ENCODE measurements at places on chromosomes 11 and 22.

GRCh38 chr22:39466228-39467006 is 9.6 kb downstream of the MGAT3 start:
- no peak overlapping the region for H3K4me3 ChIP-seq
- H3K27me3 ChIP-seq, result no peaks in the 10 kb centered on the region
- H3K27ac ChIP-seq, result no peak overlapping the region
- no peak for DNase-seq
- H3K4me1 ChIP-seq, result no peaks in the 10 kb centered on the region

GRCh38 chr11:102510439-102511135 is 20.0 kb downstream of the MMP7 start:
- no peaks in the 10 kb centered on the region for H3K36me3 ChIP-seq
- no peak overlapping the region for H3K27ac ChIP-seq
- no peaks in the 10 kb centered on the region for H3K4me1 ChIP-seq
- DNase-seq, result no peak
- no peak overlapping the region for H3K4me3 ChIP-seq

GRCh38 chr11:22161489-22161888 is 31.4 kb upstream of the ANO5 start:
- no peaks in the 10 kb centered on the region for H3K27me3 ChIP-seq
- no peaks in the 10 kb centered on the region for H3K4me1 ChIP-seq
- no peak overlapping the region for H3K27ac ChIP-seq

- no peak overlapping the region for H3K27ac ChIP-seq
- H3K4me3 ChIP-seq, result no peak overlapping the region
- no peak for DNase-seq
- H3K27me3 ChIP-seq, result no peaks in the 10 kb centered on the region
- H3K4me1 ChIP-seq, result no peaks in the 10 kb centered on the region
Measured at GRCh38 chr11:48107188-48107704, 109.4 kb upstream of the OR4B1 start.

DNA sequence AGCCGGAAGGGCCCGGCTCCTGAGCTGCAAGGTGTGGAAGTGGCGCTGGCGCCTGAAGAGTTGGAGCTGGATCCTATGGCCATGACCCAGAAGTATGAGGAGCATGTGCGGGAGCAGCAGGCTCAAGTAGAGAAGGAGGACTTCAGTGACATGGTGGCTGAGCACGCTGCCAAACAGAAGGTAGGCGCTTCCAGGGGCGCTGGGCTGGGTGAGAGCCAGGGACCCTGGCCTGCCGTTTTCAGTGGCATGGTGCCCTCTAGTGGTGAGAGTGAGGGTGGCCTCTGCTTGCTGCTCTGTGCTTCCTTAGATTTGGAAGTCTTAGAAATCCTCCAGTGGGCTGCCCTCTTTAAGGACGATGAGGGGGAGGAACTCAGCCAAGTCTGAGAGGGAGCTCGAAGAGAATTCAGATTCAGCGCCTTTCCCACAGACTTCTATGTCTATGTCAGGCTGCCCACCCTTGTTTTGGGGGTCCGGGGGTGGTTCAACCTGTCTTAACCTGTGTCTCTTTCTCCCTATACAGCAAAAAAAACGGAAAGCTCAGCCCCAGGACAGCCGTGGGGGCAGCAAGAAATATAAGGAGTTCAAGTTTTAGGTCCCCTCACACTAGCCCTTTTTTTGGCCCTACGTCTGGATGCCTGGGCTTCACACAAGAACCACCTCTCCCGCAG is 1.8 kb upstream of the PACS1 start:
- H3K36me3 ChIP-seq, result no peaks in the 10 kb centered on the region
- peak overlapping the region; percentile 89 for H3K27ac ChIP-seq
- peak; percentile 61 for DNase-seq
- H3K4me1 ChIP-seq, result no peaks in the 10 kb centered on the region

DNA sequence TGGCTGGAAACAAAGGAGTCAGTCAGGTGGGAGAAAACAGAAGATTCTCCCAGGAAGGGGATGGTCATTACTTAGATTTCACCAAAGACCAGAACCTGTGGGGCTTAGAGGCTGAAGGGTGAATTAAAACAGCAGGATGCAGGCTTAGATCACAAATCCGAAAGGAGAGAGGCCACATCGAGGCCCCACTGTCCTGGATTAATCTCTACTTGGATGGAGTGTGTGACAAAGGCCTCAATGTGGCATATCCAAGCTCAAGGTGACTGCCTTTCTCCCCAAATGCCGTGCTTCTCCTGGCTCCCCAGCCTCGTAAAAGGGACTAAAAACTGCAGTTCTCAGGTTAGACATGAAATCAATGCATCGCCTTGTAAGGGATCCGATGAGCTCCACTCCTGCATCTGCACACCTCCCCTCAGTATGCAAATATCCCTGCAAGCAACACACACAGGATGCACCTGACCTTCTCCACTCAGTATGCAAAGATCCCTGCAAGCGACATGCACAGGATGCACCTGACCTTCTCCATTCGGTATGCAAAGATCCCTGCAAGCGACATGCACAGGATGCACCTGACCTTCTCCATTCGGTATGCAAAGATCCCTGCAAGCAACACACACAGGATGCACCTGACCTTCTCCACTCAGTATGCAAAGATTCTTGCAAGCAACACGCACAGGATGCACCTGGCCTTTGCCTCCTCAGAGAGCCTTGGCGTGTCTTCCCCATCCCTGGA is 447.4 kb downstream of the BRD1 start:
- H3K36me3 ChIP-seq, result no peaks in the 10 kb centered on the region
- DNase-seq, result no peak
- no peak overlapping the region for H3K27ac ChIP-seq
- H3K27me3 ChIP-seq, result no peaks in the 10 kb centered on the region
- H3K4me3 ChIP-seq, result no peak overlapping the region

DNA sequence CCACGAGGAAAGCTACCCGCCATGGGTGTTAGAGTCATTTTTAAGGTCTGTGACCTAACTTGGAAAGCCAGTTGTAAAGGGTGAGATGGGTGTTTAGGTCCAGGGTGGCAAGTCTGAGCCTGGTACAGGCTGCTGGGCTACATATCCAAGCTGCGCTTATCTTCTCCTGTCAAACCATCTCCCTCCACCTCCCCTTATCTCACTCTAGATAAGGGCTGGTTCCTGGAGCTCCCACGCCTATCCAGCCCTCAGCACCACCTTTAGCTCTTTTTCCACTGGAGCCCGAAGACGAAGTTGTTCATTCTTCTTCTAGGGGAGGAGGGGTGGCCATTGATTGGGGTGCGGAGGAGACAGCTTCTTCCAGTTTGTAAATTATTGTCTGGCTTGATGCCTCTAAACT is 48.5 kb downstream of the MICAL2 start:
- peaks cover 21% of the 10 kb centered on the region for H3K4me1 ChIP-seq
- H3K36me3 ChIP-seq, result no peaks in the 10 kb centered on the region
- H3K27me3 ChIP-seq, result no peaks in the 10 kb centered on the region
- H3K4me3 ChIP-seq, result no peak overlapping the region
- DNase-seq, result peak; percentile 19
- H3K27ac ChIP-seq, result peak overlapping the region; percentile 88

DNA sequence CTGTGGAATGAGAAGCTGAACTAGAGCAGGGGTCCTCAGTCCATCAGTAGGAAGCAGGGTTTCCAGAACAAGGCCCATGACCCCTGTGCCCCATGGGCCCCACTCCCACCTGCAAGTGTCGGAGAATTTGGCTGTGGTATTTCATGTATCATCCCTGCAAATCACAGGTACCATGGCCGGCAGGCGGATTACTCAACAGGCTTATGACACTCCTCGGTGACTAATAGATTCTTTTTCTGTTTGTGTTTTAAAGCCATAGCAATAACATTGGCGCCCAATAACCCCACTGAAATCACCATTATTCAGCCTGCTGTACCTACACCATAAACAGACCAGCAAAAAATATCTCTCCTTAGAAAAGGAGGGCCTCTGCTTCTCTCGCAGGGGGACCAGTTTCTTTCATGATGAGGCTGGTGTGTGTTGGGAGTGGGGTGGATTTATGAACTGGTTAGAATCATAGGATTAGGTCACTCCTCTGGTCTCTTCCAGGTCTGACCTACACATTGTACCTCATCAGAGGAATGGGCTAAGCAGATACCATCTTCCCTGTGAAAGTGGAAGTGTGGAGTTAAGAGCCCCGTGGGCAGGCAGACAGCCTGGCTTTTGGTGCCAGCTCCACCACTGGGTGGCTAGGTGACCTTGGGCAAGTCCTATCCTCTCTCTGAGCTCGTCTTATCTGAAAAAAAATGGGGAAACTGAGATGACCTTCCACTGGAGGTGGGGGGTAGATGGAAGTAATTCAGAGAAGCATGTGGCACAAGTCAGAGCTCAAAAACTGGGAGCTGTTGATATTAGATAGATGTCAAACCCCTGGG is 60.2 kb upstream of the WNT11 start:
- no peaks in the 10 kb centered on the region for H3K27me3 ChIP-seq
- H3K4me1 ChIP-seq, result peaks cover 9% of the 10 kb centered on the region
- peak overlapping the region; percentile 66 for H3K27ac ChIP-seq
- H3K36me3 ChIP-seq, result no peaks in the 10 kb centered on the region

GRCh38 chr11:109121173-109121932 is 300.6 kb upstream of the C11orf87 start:
- H3K4me3 ChIP-seq, result no peak overlapping the region
- H3K4me1 ChIP-seq, result no peaks in the 10 kb centered on the region
- no peak for DNase-seq
- H3K36me3 ChIP-seq, result no peaks in the 10 kb centered on the region
- H3K27me3 ChIP-seq, result no peaks in the 10 kb centered on the region

DNA sequence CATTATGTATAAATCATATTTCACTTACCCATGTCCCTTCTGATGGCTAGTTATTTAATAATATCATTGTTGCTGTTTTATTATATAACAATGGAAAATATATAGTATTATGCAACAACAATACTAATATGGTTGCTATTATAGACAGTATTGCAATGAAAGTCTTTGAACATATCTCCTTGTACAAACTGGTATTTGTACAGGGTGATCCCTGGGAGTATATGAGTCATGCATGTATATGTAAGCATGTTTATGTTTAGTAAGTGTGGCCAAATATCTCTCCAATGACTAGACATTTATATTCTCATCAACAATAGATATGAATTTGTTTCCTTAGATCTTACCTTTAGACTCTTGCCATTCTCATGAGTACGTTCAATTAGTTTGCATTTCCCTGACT is 55.9 kb downstream of the KCNC1 start:
- no peaks in the 10 kb centered on the region for H3K27me3 ChIP-seq
- H3K27ac ChIP-seq, result no peak overlapping the region
- H3K4me3 ChIP-seq, result no peak overlapping the region
- no peaks in the 10 kb centered on the region for H3K36me3 ChIP-seq

DNA sequence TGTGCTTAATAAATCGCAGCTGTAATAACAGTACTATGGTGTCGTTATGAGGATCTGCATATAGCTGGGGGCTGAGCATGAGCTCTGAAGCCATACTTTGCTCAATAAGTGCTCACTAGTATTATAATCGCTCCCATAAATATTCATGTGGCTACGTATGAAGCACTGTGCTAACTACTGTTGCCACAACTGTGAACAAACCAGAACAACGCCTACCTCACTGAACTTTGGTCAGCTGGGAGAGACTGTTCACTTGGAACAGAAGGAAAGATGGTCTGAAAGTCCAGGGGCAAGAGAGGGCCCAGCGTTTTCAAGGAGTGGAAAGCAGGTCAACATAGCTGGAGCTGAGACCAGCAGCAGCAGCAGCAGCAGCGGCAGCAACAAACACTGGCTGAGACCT is 141.6 kb downstream of the EFCAB6 start:
- no peak overlapping the region for H3K27ac ChIP-seq
- H3K4me1 ChIP-seq, result no peaks in the 10 kb centered on the region
- no peaks in the 10 kb centered on the region for H3K36me3 ChIP-seq
- no peak for DNase-seq
- no peaks in the 10 kb centered on the region for H3K27me3 ChIP-seq

DNA sequence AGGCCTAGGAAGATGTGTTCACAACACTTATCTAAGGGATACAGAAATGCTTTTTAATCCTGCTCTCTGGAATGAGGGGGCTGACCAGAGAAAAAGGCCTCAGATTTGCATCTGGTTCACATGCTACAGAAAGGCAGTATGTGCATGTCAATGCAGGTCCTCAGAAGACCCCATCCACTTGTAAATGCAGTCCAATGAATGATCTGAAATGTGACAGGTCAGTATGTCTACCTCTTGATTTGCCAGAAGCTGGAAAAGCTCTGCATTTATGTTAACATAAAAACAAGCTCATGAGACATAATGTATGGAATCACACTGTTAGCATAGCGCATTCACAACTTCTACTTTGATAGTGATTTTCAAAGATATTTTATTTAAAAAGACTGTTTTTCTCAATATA is 367.4 kb upstream of the CHORDC1 start:
- H3K27ac ChIP-seq, result no peak overlapping the region
- H3K4me3 ChIP-seq, result no peak overlapping the region
- no peaks in the 10 kb centered on the region for H3K36me3 ChIP-seq
- no peaks in the 10 kb centered on the region for H3K4me1 ChIP-seq

DNA sequence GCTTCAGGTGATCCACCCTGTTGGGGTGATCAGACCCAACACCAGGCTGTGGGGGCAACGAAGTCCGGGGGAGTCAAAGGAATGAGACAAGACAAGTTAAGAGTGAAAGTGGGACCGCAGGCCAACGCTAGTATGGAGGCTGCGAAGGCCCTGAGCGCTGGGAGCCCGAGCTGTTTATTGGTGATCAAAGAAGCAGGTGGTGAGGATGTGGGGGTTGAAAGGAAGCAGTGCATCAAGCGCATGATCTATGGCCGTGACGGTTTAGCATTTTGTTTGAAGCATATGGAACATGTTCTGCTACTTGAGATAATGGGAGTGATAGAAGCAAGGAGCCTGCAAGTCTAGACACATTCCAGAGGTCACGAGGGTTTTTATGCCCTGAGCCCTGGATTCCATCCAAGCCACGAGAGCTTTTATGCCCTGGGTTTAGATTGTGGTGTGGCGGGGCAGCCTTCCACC is 49.5 kb downstream of the MCHR1 start:
- H3K4me3 ChIP-seq, result no peak overlapping the region
- no peak for DNase-seq
- no peaks in the 10 kb centered on the region for H3K4me1 ChIP-seq

DNA sequence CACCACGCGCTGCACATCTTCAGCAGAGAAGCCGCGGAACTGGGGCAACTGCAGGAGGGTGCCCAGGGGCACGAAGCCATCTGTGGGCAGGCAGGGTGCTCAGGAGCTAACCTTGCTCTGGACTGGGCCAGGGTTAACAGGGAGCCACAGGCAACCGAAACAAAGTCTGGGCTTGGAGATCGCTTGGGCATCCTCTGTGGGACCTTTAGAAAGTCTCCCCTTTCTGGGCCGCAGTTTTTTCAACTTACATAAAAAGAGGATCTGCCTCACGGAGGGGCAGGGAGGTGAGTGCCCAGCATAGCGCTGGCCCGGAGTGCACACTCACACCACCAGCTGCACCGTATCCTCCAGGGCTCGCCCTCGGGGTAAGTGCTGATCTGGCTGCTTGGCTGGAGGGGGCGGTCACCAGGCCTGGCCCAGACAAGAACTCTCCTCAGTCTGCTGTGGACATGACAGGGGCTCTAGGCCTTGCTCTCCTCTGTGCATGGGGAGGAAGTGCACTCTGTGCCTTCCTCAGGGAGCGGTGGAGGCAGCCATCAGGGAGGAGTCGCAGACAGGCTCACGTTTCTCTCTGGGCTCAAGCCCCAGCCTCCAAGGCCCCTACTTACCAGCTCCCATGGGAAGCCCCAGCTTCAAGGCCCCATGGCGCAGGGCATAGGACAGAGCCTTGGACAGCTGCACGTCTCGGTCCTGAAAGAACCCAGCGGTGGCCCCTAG is 937 bp downstream of the TRPT1 start:
- H3K27ac ChIP-seq, result peak overlapping the region; percentile 91
- no peak for DNase-seq
- H3K4me1 ChIP-seq, result no peaks in the 10 kb centered on the region
- peak overlapping the region; percentile 76 for H3K4me3 ChIP-seq

Measured in uterus (tissue), 4 donors.